ENCODE measurements at places on chromosomes 2 and 18. TPM values are rescaled to one million over a fixed set of nuclear protein-coding genes. Genes with fewer than 3 reads are reported as not detected.

Gene GPC1
- 61.6 TPM for total RNA-seq

Gene MARCO
- not detected for total RNA-seq

Gene TBR1
- total RNA-seq: not detected

Gene PLCD4
- total RNA-seq: 7.6 TPM

Gene ABCB11
- total RNA-seq: under 0.01 TPM

Gene HOXD12
- not detected for total RNA-seq

Gene INHA
- 0.26 TPM for total RNA-seq

Gene CAD
- total RNA-seq: 21.9 TPM

Gene DCC
- total RNA-seq: 0.52 TPM

Gene CD28
- total RNA-seq: not detected

Gene MRPS5
- total RNA-seq: 48.1 TPM

Gene LYPD6B
- 0.32 TPM for total RNA-seq

Gene KATNAL2
- total RNA-seq: 3.8 TPM

Gene LIPG
- 0.17 TPM for total RNA-seq

Gene VAPA
- 229 TPM for total RNA-seq

Gene MRPL19
- 22.4 TPM for total RNA-seq

Gene PARD3B
- total RNA-seq: 17.0 TPM

Gene DTNA
- 19.1 TPM for total RNA-seq

Gene REG3A
- total RNA-seq: not detected

Gene C2orf66
- total RNA-seq: under 0.01 TPM

Gene RGPD4
- total RNA-seq: not detected

Gene PRSS56
- total RNA-seq: not detected

Gene BMPR2
- 15.8 TPM for total RNA-seq

Gene SF3B6
- 129 TPM for total RNA-seq

Gene XPO1
- 154 TPM for total RNA-seq

Gene NEU2
- total RNA-seq: not detected

Gene CRYGD
- not detected for total RNA-seq

Gene IL1RN
- 0.16 TPM for total RNA-seq

Gene CTAGE1
- total RNA-seq: not detected

Gene ABCG5
- not detected for total RNA-seq

Gene ADAM23
- total RNA-seq: 11.1 TPM

Gene IL1RL2
- total RNA-seq: 2.2 TPM

Gene C2orf72
- total RNA-seq: not detected

Gene ACP1
- total RNA-seq: 82.3 TPM

Gene STK25
- total RNA-seq: 138 TPM

Gene POTEC
- total RNA-seq: not detected

Gene CABYR
- total RNA-seq: 4.7 TPM

Gene CDH7
- not detected for total RNA-seq

Gene LRATD1
- total RNA-seq: not detected

Gene HOXD10
- not detected for total RNA-seq

Gene ARL4C
- total RNA-seq: 17.4 TPM

Gene HAAO
- 12.2 TPM for total RNA-seq

Gene KIF5C
- 0.26 TPM for total RNA-seq

Gene INHBB
- total RNA-seq: not detected

Gene LYG2
- total RNA-seq: not detected

Gene ASAP2
- total RNA-seq: 20.1 TPM

Gene HOXD13
- not detected for total RNA-seq

Gene HPCAL1
- total RNA-seq: 17.2 TPM

Gene C2orf80
- not detected for total RNA-seq

Gene UGT1A5
- not detected for total RNA-seq

Gene DSG3
- 0.16 TPM for total RNA-seq

Gene RTP5
- not detected for total RNA-seq
